RWPE2 (cell line): ENCODE measurements at places on chromosomes 11 and 22.

GRCh38 chr11:73265853-73266645, 6.1 kb upstream of the P2RY6 start:
- no peak for DNase-seq

DNA sequence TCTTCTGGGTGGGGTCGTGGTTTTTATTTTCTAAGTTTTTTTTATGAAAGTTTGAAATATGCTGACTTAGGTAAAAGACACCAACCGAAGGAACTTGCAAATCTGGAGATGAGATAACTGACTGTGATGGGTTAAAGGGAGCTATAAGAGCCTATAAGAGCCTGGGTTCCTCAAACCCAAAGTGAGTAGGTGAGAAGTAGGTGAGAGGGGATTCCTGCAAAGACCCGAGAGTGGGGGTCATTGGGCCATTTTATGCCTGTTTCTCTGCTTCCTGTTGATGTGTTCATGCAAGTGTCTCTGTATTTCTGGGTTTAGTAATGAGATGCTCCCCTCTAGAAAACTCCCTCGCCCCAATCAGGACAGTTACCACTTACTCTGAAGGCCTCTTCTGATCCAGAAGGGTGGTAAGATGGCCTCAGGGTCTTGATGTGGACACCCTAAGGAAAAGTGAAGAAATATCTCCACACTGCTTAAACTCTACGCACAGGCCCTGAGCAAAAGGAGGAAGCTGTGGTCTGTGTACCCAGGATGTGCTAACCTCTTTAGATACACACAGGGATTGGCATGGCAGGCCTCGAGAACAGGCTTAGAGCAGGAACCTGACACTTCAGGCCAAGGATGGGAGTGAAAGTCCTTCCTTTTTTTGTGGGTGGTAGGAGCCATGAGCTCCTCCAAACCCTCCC, 1.8 kb downstream of the FLI1 start:
- no peak for DNase-seq

- no peak for DNase-seq
Measured at GRCh38 chr11:103682318-103683184, 353.9 kb upstream of the DDI1 start.

GRCh38 chr11:74311352-74311926, at the start of gene P4HA3:
Gene P4HA3, minus strand, starts transcription at chr11:74311640. Its CDS starts 29 bp downstream, at chr11:74311611.
- peak; percentile 66 for DNase-seq

DNA sequence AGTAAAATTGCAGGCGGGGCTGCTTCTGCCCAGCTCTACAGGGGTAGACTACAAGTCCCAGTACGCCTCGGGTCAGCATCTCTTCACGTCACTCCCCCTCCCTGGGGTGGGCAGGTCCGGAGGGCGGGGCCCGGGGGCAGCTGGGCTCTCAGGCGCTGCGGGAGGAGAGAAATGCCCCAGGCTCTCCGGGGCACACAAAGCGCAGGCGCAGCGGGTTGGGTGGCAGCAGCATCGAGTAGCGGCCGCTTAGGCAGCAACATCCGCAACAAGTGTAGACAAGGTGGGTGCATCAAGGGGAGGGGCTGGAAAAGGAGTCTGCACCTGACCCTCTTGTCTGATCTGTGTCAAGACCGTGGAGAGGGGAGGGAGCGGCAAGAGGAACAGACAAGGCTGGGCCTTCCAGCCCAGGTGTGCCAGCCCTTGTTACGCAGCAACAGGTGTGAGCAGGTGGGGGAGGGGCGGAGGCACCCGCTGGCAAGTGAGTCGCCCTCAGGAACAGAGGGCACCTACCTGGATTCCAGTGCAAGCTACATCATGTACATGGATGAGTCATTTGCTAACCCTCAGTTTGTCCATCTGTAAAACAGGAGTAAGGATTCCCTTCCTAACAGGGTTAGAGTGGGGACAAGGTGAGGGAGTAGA, 1.2 kb downstream of the PLEKHB1 start:
- DNase-seq, result peak; percentile 80

DNA sequence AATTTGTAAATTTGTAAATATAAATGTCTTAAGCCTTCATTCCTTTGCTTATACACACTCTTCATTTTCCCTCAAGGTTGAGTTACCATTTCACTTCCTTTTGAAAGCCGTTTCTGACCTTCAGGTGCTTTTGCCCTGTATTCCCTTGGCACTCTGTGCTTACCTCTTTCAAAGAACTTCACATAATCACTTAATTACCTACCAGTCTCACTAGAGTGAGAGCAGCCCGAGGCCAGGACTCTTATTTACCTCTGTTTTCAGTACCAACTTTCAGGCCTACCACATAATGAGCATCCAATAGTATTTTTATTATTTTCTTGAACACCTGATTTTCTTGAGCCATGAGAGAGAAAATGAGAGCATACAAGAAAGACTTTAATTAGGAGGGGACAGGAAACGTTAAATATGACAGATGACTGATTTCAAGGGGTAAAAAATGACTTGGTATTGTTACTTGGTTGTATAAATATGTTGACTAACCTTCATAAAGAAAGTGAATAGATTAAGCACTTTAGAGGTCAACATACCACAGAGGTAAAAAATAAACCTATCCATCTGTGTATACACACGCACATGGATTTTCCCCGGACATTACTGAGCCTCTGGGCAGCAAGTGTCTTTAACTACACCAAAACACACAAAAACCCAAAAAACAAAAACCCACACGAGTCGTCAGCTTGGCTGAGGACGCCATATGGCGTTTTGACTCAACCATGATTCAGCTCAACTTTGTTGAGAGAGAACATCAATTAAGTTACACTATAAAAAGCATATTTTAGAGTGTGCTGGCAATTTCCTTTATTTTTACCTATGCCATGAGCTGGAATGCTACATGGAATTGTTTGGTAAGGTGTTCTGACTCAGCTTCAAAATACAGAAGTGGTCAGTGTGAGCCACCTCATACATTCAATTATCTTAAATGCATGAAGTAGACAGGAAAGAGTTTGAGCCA, 7.6 kb downstream of the ATXN10 start:
- DNase-seq, result no peak

DNA sequence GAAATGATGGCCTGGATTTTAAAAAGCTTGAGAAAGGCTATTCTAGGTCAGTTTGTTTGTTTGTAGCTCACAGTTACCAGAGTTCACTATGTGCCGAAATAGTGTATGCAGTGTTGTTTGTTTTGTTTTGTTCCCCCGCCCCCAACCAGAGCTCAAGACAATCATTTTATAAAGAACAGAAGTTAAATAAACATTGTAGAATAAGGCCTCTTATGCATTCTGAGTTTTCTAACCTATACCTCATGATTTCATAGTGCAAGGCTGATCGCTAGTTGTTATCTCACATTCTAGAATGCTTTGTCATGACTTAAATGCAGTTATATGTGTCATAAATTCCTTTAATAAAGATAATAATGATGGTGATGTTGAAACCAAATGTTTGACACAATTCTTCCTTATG, 7.8 kb downstream of the KCNA4 start:
- DNase-seq, result no peak

GRCh38 chr11:97079244-97079643, 689.4 kb downstream of the JRKL start:
- no peak for DNase-seq

DNA sequence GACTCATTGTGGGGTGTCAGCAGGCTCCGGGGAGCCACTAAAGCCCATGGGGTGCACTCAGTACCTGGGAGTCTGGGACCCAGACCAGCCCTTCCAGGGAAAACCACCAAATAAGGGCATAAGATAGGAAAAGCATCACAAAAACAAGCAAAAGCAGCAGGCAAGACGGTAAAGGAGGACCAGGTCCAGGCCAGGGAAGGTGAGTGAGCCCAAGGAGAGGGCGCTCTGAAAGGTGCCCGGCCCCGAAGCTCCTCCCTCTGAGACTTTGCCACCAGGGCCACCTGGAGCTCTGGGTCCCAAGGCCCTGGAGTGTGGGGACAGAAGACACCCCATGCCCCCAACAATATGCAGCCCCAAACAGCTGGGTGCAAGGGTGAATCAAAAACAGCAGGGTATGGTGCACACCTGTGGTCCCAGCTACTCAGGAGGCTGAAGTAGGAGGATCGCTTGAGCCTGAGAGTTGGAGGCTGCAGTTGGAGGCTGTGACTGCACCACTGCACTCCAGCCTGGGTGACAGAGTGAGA, 5.2 kb upstream of the IL17REL start:
- DNase-seq, result no peak

DNA sequence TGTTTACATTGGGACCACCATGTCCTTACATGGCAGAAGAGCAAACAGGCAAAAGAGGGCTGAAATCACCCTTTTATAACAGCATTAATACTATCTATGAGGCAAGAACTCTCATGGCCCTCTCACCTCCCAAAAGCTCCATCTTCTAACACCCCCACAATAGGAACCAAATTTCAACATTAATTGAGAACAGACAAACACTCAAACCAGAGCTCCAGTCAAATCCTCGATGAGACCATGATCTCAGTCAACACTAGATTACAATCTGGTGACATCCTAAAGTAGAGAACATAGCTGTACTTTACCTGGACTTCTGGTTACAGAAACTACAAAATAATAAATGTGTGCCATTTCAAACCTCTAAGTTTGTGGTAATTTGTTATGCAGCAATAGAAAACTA, 25.1 kb downstream of the OR2AG2 start:
- no peak for DNase-seq

DNA sequence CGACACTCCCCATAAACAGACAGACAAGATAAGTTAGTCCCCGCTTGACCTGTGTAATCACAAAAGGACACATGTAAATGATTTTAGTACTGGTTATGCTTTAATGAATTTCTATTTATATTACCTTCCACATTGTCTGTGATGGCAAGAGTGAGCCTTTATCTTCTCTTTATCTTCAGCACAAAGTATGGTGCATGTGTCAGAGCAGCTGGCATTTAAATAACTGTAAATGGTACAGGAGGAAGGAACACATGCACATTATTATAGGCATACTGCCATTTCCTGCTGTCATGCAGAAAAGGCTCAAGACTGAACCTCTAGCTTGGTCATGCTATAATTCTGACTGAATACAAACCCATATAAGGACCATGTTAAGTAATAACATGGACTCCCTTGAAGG, 1342.7 kb upstream of the TENM4 start:
- DNase-seq, result no peak

DNA sequence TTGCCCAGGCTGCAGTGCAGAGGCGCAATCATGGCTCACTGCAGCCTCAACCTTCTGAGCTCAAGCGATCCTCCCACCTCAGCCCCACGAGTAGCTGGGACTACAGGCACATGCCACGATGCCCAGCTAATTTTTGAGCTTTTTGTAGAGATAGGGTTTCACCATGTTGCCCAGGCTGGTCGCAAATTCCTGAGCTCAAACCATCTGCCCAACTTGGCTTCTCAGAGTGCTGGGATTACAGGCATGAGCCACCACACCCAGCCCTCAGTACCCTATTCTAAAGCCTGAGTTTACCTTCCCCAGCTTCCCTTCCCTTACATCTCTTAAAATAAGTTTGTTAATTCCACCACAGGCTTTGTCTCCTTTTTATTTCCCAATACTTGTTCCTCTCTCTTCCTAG, 59.1 kb downstream of the AMBRA1 start:
- no peak for DNase-seq

GRCh38 chr11:99176430-99176829, 155.7 kb downstream of the CNTN5 start:
- no peak for DNase-seq

DNA sequence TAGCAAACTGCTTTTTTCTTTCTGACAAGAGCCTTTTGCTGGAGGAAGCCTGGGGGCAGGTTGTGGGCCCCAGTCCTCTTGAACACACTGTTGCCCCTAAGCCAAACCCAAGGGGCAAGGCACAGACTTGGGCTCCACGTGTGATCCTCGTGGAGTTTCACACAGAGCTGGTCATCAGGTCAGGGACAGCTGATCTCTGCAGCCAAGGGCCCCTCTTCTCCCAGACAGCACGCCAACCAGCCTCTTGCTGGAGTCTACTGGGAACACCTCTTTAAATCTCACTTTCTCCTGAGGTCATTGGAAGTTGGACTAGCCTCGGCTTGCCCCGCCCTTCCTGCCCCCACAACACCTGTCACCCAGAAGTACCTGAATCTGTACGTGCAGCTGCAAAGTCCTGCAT, 39.8 kb downstream of the C11orf58 start:
- DNase-seq, result no peak

DNA sequence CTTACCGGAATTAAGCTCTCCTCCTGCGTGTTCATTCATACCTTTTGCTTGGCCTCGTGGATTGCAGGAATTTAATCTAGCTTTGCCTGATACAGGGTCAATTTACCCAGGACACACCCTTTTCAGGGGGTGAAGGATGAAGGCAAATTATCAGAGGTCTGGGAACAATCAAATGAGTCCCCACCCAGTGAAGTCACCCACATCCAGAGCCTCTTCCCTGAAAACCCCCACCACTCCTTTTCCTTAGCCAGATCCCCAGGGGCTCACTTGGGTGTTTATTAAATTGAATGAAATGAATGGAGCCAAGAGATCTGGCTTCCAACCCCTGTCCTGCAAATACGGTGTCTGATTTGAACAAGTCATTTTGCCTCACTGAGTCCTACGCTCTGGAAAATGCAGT, 31.0 kb upstream of the LIPT2 start:
- no peak for DNase-seq

DNA sequence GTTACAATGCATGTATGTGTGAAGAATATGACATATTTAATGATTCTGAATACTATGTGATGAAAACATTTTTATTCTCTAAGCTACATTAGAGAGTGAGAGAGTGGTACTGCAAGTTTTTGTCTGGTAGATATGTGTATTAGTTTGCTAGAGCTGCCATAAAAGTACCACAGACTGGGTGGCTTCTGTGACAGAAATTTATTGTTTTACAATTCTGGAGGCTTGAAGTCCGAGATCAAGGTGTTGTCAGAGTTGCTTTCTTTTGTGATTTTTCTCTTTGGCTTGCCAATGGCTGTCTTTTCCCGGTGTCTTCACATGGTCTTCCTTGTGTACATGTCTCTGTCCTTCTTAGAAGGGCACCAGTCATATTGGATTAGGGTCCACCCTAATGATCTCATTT, 6.9 kb upstream of the OR10W1 start:
- DNase-seq, result no peak

DNA sequence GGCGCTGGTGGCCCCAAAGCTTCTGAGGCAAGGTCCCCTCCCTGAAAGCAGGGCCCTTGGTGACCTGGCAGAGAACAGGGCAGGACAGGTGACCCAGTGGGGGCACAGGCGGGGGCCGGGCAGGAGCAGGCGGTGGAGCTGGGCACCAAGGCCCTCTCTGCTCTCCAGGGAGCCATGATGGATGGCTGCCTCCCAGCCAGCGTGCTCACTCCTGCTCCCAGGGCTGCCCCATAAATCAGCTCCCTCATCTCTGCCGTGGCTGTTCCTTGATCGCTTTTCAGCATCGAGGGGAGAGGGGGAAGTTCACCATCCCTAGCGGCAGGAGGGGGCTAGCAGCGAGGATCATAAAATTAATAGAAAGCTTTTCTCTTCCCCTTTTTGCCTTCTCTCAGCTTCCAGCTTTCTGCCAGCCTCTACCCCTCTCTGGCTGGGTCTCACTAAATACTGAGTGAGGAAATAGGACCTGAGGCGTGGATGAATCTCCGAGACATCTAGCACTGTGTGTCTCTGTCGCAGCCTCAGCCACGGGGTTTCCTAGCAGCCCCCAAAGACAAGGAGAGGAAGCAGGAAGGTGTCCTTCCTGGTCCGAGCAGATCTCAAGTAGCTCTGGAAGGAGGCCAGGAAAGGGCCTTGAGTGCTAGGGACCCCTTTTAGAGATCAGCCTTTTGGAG, 22.2 kb upstream of the ELFN2 start:
- no peak for DNase-seq

GRCh38 chr22:23895599-23896144, 1.5 kb downstream of the MIF start:
- no peak for DNase-seq

- no peak for DNase-seq
Measured at GRCh38 chr11:23063276-23063675, 203.0 kb upstream of the CCDC179 start.
